ENCODE measurements at places on chromosomes 2 and 18. TPM values are rescaled to one million over a fixed set of nuclear protein-coding genes. Genes with fewer than 3 reads are reported as not detected.
A peak's percentile ranks its signal among the peaks of the same experiment; 100 is the strongest.

DNA sequence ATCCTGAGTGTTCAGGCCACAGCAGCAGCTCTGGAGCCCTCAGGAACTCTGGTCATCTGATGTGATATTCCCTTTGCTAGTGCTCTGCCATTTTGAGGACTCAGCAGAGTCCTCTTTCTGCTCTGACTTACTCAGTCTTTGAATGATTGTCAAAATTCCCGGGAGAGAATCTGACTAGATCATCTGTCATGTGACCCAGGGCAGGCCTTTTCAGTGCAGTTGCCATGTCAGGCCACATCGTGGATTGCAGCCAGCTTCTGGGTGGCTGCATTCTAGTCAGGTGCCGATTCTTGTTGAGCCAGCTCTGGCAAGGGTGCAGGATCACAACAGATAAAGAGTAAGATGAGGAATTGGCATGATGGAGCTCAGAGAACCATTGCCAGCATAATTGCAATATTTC is 795.6 kb downstream of the CPS1 start:
- H3K4me1 ChIP-seq, result no peaks in the 10 kb centered on the region
- H3K4me3 ChIP-seq, result no peak overlapping the region
- H3K36me3 ChIP-seq, result no peaks in the 10 kb centered on the region
- H3K27me3 ChIP-seq, result no peaks in the 10 kb centered on the region
- no peak overlapping the region for H3K27ac ChIP-seq

GRCh38 chr2:119474371-119475224 is 42.9 kb downstream of the TMEM37 start:
- no peak overlapping the region for H3K4me3 ChIP-seq
- H3K36me3 ChIP-seq, result no peaks in the 10 kb centered on the region
- DNase-seq, result no peak
- H3K4me1 ChIP-seq, result peaks cover 20% of the 10 kb centered on the region

Gene CROCC2
- 0.20 TPM for polyA plus RNA-seq

Gene EN1
- polyA plus RNA-seq, result 6.1 TPM

DNA sequence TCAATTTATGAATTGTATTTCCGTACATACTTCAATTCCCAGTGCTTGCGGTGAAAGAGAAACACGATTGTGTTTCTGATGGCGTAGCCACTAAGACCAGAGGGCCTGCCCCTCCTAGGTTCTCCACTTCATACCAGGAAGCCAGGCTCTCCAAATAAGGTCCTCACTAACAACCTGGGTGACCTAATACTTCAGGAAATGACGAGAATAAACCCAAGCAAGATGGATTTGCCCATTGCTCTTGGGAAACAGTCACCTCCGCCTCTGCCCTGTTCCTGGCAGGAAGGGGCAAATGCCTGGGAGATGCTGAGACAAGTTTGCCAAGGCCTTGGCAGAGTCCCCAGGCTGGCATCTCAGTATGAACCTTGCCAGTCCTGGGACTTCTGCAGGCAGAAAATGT is 41.8 kb downstream of the TTC32 start:
- H3K4me1 ChIP-seq, result peaks cover 19% of the 10 kb centered on the region
- no peaks in the 10 kb centered on the region for H3K36me3 ChIP-seq
- no peaks in the 10 kb centered on the region for H3K27me3 ChIP-seq
- no peak for DNase-seq
- no peak overlapping the region for H3K4me3 ChIP-seq
- no peak overlapping the region for H3K27ac ChIP-seq

Gene MSTN
- 39.2 TPM for polyA plus RNA-seq

Gene CDKL4
- polyA plus RNA-seq, result 0.19 TPM

DNA sequence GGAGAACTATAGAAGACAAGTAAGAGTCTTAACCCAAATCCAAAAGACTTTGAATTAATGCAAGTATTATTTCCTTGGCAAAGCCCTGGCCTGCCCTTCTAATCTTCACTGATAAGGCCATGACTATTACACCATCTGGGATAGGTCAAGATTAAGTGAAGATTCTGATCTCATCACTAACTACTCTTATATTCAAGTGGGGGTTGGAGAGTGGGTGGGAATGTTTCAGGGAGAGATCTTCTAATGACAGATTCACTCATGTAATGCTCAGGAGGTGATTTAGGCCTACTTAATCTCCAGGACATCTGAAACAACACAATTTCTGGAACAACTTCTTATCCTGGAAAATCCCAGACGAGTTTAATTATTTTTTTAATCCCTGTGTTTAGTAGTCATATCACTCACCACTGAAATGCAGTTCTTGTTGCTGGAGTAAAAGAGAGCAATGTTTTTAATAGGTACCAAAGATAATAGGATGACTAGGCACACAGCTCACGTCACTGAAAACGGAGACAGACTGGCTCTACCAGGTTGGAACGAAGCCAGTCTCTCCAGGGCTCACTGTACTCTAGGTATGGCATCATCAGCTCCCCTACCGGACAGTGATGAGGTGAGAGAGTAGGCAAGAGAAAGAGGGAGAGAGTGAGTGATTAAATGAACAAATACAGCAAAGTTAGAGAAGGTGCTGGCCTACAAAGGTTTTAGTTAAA is 133.1 kb downstream of the NCKAP5 start:
- H3K27ac ChIP-seq, result no peak overlapping the region
- peaks cover 4% of the 10 kb centered on the region for H3K4me1 ChIP-seq
- H3K27me3 ChIP-seq, result no peaks in the 10 kb centered on the region
- no peak overlapping the region for H3K4me3 ChIP-seq

Gene PER2
- polyA plus RNA-seq, result 2.8 TPM

DNA sequence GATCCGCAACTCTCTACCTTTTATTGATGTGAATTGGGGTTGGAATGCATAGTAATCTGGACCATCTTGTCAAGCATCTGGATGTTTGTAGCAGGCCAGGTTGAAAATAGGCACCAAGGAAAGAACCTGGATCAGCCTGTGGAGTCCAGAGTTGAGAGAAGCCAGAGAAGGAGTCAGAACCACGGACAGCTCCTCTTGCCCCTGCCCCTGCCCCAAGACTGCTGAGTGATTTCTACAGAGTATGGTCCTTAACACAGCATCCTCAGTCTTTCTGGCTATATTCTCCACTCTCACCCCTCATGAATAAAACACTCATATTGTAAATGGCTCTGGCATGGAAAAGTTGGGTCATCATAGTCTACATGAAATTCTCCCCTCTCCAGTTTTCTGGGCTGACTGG is 154.6 kb downstream of the LOXHD1 start:
- H3K36me3 ChIP-seq, result no peaks in the 10 kb centered on the region
- no peaks in the 10 kb centered on the region for H3K4me1 ChIP-seq
- DNase-seq, result peak; percentile 16
- H3K27ac ChIP-seq, result no peak overlapping the region
- peaks cover 2% of the 10 kb centered on the region for H3K27me3 ChIP-seq
- H3K4me3 ChIP-seq, result no peak overlapping the region
